ENCODE measurements at places on chromosomes 16 and 17. TPM values are rescaled to one million over a fixed set of nuclear protein-coding genes. Genes with fewer than 3 reads are reported as not detected.

CD300E gene
- 17.3 TPM for total RNA-seq

ANKRD40CL gene
- total RNA-seq, result not detected

ELP5 gene
- 39.3 TPM for total RNA-seq

REXO5 gene
- 2.7 TPM for total RNA-seq

CHST5 gene
- total RNA-seq, result 1.3 TPM

SPN gene
- total RNA-seq, result 52.5 TPM

OTOA gene
- 0.18 TPM for total RNA-seq

GRCh38 chr17:56478836-56479447, 114.6 kb upstream of the NOG start:
- DNase-seq, result no peak

- no peak for DNase-seq
Observed at GRCh38 chr16:85573045-85573695, 40.0 kb upstream of the GSE1 start.

- DNase-seq, result no peak
Observed at GRCh38 chr17:19769946-19770652, 22.0 kb upstream of the ALDH3A1 start.

DNA sequence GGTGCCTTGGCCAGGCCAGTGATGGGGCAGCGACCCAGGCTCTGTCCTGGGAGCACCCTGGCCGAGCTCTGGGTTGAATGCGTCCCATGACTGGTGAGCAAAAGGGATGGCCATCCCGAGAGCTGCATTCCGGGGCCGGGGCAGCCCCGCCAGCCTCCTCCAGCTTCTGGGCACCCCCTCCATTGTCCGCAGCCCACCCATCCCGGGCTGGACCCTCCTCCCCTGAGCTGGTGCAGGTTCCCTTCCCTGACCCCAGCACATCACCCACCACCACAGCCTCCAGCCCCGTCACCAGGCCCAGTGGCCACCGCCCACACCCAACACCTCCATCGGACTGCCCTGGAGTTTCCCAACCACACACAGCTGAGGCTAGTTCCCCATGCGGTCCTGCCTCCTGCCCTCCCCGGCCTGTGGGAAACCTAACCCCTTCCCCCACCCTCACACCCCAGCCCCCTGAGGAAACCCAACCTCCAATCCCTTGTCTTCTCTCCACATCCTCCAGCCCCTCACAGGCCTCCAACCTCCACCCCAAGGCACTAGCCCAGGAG, 16.2 kb upstream of the PVALEF start:
- no peak for DNase-seq

DNA sequence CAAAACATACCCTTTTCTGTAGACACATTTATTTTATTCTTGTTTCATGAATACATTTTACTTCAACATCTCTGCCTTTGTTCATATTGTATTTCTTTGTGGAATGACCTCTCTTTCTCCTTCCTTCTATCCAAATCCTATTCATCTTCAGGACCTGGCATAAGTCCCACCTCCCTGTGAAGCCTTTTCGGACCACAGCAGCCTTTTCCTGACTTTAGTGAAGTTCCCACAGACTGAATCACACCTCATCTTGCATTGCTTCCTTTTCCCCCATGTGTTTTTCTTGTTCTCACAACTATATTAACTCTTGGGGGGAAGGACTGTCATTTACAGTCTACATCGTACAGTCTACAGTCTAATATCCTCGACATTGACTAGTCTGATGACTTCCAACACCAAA, 58.2 kb downstream of the MFSD11 start:
- DNase-seq, result no peak

- peak; percentile 12 for DNase-seq
Observed at GRCh38 chr17:72661116-72661944, 431.2 kb downstream of the SLC39A11 start.

GRCh38 chr17:71572343-71572742, 548.5 kb upstream of the SOX9 start:
- no peak for DNase-seq

- no peak for DNase-seq
Observed at GRCh38 chr17:44581868-44582267, 24.6 kb downstream of the FZD2 start.

All from lung (tissue), 17 donors.